ENCODE measurements at places on chromosomes 3 and 15.

DNA sequence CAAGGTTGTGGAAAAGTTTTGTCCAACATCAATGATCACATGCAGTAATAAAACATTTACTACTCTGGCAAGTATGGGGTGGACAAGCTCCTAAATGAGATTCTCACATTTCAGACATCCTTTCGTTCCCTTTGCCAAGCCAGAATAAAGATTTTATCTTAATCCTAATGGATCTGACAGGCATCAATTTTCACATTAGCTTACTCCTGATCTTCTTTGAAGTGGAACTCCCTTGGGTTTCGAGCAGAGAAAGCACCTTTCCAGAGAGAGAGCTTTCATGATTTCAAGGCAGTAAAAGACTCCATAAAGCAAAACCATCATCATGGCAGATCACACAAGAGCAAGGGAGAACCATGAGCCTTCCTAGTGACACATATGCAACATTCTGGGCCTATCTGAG lies 27.3 kb upstream of the EID1 start:
- DNase-seq: no peak

DNA sequence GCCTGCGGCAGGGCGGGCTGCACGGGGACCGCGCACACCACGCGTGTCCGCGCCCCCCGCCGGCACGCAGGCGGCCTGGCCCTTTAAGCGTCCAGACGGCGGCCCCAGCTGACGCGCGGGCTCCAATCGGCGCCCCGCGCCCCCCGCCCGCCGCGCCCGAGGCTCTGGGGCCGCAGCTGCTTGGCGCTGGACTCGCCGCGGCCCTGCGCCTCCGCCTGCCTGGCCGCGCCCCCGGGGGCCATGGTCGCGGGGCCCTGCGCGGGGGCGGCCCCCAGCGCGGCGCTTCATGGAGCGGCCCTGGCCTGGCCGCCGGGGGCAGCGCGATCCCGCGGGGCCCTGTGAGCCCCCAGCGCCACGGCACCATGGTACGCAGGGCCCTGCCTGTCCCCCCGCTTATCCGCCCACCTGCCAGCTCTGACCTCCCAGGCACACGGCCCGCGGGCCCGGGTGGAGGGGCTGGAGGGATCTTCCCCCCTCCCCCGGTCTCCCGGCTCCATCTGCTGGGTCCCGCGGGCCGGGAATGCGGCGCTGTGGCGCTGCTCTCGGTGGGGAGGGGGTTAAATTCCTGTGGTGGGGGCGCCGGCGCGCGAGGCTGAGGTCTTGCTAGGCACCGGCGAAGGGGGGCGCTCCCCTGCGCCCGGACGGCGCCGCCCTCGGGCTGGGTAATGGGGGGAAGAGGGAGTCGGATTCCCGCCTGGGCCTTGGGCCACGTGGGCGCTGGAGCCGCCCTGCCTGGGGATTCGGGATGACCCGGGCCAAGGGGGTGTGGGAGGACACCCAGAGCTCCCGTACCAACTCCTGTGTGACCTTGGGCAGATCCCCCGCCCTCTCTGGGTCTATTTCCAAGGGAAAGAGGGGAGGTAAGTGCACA lies 1.1 kb downstream of the ZBTB47 start:
- peak; percentile 10 for DNase-seq

DNA sequence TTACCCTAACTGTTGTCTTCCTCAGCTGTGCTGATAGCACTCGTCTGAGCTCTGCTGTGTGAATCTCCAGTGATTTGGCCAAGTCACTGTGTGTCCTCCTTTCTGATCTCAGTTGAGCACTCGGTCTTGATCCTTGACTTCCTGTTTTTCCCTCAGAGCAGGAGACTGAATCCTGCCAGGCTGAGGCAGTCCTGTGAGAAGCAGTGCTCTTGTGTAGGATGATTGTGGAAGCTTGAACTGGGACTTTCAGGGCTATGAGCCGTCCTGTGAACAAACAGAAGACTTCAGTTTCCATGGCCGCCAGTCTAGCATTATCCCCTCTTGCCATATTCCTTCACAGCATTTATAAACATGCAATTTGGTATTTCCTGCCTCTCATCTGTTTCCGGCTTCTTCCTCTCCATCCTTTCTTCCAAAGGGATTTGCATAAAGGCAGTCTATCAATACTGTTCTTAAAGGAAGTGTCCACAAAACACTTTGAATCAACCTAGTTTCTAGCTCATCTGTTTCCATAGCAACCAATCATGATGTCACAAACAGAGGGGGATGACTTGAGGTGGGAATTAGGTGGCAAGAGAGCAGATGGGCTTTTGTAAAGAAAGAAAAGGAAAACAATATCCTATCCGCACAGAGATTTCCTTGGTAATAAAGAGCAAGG lies 237.2 kb downstream of the AGBL1 start:
- no peak for DNase-seq

DNA sequence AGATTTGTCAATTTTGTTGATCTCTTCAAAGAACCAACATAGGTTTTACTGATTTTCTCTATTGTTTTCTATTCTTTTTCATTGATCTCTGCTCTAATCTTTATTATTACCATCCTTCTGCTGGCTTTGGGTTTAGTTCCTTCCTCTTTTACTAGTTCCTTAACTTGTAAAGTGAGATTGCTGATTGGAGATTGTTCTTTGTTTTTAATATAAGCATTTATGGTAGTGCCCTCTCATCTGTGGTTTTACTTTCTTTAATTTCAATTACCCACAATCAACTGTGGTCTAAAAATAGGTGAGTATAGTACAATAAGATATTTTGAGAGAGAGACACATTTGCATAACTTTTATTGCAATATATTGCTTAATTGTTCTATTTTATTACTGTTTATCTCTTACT lies 13.2 kb upstream of the CLRN1 start:
- DNase-seq: no peak

GRCh38 chr3:188505151-188505550 lies 351.2 kb downstream of the LPP start:
- DNase-seq: no peak

- DNase-seq: no peak
Measured at GRCh38 chr3:18097989-18098388, 327.1 kb downstream of the SATB1 start.

DNA sequence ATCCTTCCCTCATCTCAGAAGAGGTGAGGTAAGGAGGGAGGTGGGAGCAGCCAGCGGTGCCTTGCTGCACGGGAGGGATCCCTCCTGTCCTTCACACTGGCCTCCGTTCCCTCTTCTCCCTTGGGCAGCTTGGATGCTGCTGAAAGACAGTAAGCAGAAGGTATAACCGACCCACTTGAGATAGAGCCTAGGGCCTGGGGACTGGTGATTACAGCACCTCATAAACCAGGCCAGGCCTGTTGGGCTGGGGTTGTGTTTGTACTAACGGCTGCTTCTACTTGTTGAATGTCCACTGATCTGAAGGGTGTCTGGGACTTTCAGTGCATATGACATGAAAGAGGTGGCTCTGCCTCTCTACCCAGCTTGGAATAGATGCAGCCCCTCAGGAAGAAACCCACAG lies 25.0 kb downstream of the SEMA6D start:
- no peak for DNase-seq

DNA sequence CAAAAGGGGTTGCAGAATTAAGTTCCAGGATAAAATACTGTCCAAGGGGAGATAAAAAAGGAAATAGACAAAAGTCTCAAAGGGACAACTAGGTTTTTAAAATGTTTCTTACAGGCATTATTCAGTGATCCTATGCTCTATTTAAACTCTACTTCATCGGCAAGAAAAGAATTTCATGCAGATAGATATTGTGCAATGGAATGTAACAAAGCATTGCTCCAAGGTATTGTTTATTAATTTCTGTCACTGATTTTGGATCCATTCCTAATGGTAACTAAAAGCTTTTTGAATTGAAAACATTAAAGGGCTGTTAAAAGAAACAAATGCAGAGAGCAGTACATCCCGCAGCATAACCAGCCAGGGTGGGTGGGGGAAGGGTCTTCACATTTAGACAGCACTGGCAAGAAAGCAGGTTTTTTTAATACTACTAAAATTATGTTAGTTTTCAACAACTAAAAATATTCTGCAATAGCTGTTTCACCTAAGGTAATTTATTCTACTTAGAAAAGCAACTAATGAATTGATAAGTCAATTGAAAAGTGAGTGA lies 82.9 kb downstream of the THBS1 start:
- DNase-seq: no peak

DNA sequence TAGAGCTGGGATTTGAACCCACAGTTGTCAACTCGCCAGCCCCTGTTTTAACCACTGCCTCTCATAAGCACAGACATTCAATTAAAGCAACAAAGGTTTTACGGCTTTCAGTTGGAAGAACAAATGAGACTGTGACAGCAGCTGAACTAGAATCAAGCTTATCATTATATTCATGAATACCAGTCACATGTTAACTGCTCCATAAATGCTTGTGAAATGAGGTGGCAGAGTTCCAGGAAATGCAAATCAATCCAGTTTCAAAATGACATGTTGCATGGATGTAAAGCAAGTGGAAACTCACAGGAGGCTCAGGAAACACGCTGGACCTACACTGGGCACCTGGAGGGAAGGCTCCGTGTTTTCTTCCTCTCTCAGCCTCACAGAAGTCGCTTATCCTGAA lies 3.9 kb downstream of the GP5 start:
- peak; percentile 98 for DNase-seq

- no peak for DNase-seq
Measured at GRCh38 chr15:89998141-89998661, 2.9 kb upstream of the ZNF710 start.

GRCh38 chr15:67839499-67839928 lies 331 bp downstream of the RNU6-1 start:
- peak; percentile 86 for DNase-seq

DNA sequence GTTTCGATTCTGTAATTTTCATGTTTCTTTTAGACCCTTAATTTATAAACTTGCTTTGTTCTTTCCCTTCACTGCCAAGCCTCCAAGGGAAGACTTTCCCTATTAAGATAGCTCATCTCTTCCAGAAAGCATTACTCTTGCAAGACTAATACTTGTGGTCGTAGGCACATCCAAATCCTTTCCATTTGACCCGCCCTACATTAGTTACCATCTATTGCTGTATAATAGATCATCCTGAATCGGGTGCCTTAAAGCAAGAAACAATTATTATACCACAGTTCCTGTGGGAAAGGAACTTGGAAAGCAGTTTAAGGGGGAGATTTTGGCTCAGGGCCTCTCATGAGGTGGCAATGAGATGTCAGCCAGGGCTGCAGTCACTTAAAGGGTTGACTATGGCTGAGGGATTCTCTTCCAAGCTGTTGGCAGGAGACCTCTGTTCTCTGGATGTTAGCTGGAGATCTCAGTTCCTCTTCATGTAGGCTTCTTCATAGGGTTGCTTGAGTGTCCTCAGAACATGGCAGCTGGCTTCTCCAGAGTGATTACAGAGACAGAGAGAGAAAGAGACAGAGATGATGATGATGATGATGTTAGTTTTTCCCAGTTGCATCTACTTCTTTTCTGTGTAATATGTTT lies 570.4 kb upstream of the TGFBR2 start:
- DNase-seq: no peak

DNA sequence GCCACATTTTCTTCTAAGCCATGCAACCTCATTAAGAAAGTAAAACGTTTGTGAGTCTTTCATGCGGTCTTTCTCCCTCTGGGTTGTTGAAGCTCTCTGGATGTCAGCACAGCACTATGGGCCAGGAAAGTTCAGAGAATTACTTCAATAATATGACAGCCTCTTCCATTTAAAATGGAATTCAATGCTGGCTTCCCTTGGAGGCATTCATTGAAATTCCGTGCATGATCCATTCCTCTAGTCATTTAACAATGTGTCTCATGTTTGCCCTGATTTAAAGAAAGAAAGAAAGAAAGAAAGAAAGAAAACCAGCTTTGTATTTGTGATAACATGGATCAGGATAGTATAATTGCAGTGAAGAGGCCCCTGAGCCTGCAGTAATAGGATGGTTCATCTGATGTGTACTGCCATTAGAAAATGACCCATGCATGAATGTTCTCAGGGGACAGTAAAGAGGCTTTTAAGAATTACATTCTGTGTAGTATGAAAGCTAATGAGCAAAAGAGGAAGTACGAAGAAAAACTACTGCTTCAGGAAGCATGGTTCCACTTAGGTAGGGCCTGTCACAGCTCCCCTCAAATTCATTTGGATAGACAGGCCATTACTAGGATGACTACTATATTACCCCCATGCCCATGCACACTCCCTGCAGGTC lies 146.0 kb downstream of the ARPP21 start:
- DNase-seq: no peak

DNA sequence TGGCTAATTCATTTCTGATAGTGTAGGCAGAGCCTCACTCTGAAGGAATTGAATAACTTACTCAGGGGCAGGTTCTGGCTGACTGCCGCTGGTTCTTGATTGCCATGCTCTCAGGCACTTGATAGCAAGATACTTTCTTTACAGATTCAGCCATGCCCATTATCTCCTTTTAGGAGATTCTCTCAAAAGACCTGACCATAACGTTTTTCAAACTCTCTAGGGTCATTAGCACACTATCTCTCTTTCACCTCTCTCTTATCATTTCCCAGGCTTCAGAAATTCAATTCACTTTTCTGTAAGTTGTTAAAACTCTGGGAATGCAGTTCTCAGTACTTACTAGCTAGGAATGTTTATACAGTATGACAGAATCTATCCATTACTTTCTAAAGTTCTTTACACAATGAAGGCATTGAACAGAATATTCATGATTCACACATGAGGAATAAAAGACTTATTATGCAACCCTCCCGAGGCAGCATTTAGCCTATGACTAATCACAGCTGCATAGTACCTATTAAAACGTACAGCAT lies 850.3 kb upstream of the CADM2 start:
- DNase-seq: no peak

DNA sequence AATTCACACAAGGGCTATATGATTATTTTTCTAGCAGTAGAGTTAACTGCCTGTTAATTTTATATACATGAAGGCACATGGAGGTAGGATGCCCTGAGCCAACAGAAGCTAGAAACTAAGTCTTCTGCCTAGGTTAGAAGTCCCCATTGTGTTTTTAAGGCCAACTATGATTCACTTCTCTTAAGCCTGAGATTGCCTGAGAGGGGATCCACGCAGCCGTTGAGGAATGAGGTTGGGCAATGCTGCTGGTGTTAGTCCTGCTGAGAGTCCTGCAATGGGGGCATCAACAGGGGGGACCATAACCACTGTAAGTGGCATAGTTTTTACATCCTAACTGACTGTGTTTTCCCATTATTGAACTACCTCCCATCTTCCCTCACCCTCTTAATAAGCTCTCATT lies 60.1 kb upstream of the PFN2 start:
- no peak for DNase-seq

DNA sequence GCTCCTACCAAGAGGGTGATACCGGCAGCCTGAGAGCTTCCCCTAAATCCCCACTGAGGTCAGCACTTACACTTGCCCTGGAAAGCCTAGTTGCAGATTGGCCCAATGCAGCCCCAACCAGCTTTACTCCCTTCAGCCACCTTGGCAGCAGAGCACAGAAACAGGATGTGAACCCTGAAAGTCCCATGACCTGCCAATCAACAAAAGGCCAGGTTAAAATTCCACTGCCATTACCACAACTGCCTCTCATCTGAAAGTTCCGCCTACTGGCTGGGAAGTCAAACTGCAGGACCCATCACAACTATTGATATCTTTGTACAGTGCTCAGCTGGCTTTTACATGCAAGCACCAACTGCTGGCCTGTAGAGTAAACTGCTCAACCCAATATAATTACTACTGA lies 156.2 kb downstream of the ZMAT3 start:
- DNase-seq: no peak

Data from NCI-H1105 treated with DMSO at 0.1 percent for 48 hours (cell line).